ENCODE measurements at places on chromosomes 11 and 22.

DNA sequence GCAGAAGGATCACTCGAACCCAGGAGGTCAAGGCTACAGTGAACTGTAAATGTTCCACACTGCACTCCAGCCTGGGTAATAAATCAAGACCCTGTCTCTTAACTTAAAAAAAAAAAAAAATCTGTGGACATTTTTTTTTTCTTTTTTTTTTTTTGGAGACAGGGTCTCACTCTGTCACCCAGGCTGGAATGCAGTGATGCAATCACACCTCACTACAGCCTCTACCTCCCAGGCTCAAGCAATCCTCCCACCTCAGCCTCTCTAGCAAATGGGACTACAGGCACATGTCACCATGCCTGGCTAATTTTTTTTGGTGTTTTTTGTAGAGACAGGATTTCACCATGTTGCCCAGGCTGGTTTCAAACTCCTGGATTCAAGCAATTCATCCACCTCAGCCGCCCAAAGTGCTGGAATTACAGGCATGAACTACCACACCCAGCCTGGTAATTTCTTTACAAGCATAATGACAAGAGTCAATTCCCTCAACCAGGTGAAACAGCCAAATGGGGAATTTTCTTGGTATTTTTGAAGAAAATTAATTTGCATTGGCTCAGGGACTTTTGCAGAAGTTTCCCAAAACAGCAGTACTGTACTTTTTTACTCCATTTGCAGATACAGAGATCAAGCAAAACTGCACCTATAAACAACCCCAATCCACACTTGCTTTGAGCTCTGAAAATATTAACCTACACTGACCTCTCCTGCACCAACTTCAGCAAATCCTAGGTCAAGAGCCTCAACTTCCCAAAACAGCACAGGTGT lies 44.0 kb downstream of the MRTFA start:
- DNase-seq = no peak

DNA sequence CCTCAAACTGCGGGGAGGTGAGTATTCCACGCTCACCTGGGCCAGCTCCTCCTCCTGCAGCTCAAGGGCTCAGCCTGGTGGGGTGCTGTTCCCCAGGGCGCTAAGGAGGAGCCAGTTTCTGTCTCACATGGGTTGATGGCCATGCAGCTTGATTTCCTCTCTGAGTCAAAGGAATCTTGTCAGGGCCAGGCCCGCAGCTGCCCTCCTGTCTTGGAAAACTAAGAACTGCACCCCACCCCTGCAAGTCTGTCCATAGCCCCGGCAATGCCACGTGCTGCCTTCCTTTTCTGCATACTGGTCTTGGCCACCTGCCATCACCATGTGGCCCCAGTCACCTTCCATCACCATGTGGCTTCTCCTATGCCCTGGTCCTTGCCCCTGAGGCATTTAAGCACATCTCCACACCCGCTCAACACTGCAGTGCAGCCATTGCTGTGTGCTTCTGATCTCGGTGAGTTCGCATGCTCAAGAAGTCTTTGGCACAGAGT lies 35.2 kb upstream of the CLDN5 start:
- no peak for DNase-seq

DNA sequence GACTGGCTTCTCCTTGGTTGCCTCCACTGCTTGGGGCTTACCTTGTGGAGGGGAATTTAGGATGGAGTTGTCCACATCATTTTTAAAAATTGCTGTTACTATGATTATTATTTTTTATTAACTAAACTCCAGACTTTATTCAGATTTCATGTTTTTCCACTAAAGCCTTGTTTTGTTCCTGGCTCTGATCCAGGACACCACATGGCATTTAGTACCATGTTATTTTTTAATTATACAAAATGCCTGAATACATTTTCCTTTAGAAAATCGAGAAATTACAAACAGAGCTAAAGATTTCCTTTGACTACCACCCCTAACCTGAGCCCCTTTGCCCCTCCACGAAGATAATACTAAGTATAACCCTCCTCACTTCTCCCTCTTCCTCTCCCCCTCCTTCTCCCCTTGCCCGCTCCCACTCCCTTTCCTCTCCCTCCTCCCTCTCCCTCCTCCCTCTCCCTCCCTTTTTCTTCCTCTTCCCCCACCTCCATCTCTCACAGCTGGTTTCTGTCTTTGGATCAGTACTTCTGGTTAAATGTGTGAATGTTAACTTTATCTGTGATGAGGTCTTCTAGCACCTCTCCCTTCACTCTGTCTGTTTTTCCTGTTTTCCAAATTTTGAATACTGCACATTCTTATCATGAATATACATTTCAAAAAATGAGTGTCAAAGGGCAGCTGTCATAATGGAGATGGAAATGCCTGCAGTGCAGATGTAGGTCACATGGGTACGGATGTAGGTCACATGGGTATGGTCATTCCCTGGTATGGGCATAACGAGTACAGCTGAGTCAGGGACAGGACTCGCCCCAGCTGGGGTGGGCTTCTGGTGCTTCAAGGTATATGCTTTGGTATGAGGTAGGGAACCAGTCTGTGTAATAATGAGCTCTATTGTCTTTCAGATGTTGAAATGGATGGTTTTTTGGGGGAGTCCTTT lies 54.4 kb upstream of the OR4B1 start:
- no peak for DNase-seq

- DNase-seq = no peak
These were observed 25.2 kb downstream of the GRAP2 start for GRCh38 chr22:39925909-39926679.

DNA sequence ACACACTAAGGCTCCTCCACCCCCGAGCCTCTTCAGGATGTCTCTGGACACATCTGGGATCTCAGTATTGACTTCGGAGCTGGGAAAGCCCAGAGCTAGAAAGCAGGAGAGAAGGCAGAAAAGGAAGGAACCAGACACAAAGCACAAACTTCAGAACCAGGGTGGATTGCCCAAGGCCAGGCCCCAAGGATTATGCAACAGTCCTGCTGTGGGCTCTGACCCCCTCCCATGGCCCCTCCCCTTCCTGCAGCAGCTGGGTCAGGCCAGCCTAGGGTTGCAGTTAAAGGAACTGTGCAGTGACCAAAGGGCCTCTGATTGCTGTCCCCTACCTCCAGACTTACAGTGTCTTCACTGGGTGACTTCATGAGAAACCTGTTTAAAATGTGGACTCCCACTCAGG lies 5.3 kb downstream of the KCNE3 start:
- DNase-seq = no peak

DNA sequence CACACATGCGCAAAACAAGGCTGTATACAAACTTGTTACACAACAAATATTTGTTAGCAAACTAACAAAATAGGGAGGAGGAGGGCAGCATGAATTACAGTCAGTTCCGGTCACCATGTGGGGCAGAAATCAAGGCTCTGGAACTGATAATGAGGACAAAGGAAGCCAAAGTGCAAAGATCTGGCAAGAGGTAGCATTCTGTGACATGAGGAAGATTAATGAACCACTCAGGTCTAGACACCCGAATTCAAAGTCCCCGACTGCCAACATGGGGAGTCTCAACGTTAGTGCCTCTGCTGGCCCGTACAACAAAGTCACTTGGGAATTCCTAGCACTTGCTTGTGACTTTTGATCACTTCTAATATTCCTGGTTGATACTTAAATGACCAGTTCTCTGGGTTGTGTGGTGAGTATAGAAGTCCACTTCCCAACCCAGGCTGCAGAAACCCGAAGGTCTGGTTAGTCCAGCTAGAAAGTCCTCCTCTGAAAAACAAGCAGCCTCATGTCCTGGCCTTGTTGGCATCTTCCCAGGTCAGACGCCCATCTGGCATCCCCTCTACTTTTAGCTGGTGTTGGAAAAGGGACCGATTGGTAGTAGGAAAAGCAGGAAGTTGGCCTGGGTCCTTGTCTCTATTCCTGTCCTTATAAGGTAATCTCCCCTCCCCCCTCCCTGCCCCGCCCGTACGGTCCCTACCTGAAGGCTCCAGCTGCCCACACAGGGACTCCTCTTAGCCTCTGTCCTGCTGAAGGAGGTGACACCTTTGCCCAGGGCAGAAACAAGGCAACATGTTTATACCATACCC lies 1.6 kb downstream of the SUN2 start:
- peak; percentile 84 for DNase-seq

GRCh38 chr11:131511794-131512193 lies 141.4 kb downstream of the NTM start:
- DNase-seq = no peak

- DNase-seq = no peak
These were observed 213.6 kb downstream of the DYNC2H1 start for GRCh38 chr11:103322821-103323220.

DNA sequence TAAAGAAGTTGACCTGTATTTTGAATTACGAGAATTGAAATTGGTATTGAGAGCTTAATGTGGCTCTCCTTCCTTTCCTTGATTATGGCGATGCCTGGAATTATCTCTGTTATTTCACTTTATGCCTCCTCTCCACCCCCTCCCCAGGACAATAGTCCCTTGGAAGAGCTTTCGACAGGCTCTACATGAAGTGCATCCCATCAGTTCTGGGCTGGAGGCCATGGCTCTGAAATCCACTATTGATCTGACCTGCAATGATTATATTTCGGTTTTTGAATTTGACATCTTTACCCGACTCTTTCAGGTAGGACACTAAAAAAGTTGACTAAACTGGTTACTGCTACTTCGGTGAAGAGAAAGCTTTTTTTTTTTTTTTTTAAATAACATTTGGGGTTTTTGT lies 43.2 kb downstream of the MCAM start:
- no peak for DNase-seq

DNA sequence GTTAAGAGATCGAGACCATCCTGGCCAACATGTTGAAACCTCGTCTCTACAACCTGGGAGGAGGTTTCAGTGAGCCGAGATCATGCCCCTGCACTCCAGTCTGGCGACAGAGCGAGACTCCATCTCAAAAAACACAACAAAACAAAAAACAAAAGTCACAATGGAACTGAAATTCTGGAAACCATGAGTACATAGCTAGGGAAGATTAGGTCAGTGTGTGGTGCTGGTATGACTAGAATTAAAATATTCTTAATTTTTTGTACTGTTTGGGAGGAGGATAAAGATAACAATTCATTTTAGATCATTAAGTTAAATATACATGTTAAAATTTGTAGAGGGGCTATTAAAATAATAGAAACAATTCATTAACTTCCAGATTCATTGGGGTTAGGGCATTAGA lies 344.4 kb downstream of the TBC1D22A start:
- DNase-seq = no peak

GRCh38 chr22:26592421-26592891 lies 2.5 kb upstream of the TPST2 start:
- no peak for DNase-seq

- DNase-seq = no peak
These were observed 190.9 kb downstream of the KIRREL3 start for GRCh38 chr11:126809514-126810289.

DNA sequence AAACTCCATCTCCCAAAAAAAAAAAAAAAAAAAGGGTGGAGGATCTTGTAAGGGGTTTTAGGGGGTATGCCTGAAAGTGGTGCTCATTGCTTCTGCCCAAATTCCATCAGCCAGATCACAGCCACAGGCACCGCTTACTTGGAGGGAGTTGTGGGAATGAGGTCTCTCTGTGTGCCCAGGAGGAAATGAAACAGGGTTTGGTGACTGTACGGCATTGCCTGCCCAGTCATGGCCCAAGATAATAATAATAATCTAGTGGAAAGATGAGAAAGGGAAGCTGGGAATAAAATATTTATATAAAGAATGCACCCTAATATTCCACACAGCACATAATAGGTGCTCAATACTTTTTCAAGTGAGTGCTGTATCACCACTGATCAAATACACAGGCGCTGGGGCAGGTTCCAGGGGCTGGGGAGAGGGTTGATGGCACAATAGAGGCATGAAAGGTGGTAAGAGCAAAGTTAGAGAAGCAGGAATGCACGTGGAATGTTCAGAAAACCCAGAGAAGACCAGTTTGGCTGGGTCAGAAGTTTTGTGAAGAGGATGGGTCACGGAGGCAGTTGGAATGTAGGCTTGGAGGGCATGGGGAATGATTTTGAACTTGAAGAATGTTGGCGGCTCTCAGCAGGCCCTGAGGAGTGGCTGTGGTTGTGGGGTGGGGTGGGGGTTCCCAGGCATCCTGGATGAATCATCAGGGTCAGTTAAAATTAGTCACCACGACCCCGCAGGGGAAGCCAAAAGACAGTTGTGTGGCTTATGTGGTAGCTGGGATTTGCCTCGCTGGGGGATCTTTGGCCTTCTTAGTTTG lies 12.5 kb upstream of the MB start:
- DNase-seq = no peak

DNA sequence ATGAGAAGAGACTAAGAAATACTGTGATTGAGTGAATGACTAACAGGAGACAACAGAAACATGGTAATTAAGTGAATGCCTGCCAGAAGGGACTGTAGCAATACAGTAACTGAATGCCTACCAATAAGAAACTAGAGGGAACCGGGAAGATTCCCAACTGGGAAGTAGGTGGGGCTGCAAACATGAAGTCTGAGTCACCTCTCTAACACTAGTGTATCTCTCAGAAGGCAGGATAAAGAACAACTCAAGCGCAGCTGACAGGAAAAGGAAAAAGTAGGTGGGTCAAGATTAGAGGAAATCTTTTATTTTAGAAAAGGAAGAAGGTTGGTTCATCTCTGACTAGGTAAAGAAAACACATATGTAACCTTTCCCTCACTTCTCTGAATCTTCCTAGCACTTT lies 14.0 kb downstream of the C11orf42 start:
- DNase-seq = no peak

- DNase-seq = no peak
These were observed 62.2 kb downstream of the MYEOV start for GRCh38 chr11:69355959-69356702.

- DNase-seq = no peak
These were observed 42.7 kb downstream of the OR5B17 start for GRCh38 chr11:58316142-58316541.

GRCh38 chr22:29060931-29061330 lies 700 bp downstream of the C22orf31 start:
- DNase-seq = no peak

DNA sequence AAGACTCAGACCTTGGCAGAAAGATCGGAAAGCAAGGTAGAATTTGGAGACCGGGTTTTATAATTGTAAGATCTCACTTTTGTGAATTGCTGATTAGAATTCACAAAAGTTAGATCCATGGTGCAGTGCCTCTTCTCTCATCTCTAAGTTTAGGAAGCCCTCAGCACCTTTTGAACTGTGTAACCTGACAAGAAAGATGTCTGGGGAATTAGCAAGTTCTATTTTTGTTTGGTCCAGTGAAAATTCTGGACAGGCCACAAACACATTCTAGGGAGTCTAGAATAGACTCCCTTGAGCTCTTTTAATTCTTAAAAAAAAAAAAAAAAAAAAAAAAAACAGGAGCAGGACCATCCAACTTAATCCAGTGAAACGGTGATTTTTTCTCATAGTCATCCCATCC lies 66.1 kb downstream of the CECR2 start:
- DNase-seq = no peak

- no peak for DNase-seq
These were observed 621.4 kb downstream of the BRD1 start for GRCh38 chr22:49206281-49206680.

- DNase-seq = no peak
These were observed 85.9 kb downstream of the WNT7B start for GRCh38 chr22:45891021-45891421.

DNA sequence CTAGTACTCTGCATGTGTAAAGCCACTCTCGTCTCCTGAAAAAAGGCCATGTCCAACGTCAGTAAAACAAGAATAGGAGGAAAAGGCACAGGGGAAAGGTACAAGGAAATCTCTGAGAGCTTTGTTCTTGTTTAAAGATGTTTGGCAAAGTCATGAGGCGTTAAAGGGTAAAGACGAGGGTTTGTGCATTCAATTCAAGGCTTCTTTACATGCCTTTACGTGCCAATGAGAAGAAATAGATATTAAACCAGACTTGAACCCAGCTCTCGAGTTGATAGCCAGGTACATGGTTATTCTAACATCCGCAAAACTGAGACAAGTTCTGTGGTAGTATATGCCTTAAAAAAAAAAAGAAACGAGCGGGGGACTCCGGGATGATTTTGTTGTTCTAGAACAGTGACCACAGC lies 704 bp upstream of the CFL1 start:
- DNase-seq = no peak

All from NCI-H446 treated with DMSO at 0.1 percent for 48 hours (cell line).